ENCODE measurements at places on chromosomes 5 and 9.
A peak's percentile ranks its signal among the peaks of the same experiment; 100 is the strongest.

GRCh38 chr5:117379521-117379920, 804.9 kb upstream of the SEMA6A start:
- no peak for DNase-seq

- DNase-seq, result no peak
These were observed 347.2 kb upstream of the CD180 start for GRCh38 chr5:67543720-67544270.

DNA sequence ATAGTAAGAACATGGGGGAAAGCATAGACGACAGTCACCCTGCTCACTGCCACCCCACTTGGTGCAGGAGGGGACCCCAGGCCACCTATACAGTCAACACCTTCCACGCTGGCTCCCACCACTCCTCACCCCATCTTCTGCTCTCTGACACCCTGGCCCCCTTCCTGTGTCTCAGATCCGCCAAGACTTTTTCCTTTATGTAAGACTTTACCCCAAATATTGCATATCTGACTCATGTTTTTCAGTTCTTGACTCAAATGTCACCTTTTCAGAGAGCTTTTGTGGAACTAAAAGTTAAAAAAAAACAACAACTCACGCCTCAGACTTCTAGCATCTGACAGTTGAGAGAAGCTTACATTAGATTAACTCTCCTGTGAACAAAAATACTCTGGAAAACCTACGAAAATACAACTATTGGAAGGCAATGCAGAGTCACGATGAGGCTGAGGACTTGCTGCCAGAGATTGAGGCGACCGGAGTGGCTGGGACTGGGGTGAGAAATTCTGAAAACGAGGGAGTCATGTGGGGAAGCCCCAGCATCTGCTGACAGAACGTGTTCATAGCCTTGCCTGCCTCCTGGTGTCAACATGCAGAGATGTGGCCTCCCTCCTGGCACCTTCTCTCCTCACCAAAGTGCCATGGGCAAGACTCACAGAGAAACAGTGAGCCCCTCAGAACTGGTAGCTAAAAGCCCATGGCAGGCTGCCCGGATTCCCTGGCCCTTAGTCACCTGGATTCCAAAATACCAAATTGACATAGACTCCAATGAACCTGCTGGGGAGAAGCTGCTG, 22.4 kb upstream of the FCN2 start:
- no peak for DNase-seq

DNA sequence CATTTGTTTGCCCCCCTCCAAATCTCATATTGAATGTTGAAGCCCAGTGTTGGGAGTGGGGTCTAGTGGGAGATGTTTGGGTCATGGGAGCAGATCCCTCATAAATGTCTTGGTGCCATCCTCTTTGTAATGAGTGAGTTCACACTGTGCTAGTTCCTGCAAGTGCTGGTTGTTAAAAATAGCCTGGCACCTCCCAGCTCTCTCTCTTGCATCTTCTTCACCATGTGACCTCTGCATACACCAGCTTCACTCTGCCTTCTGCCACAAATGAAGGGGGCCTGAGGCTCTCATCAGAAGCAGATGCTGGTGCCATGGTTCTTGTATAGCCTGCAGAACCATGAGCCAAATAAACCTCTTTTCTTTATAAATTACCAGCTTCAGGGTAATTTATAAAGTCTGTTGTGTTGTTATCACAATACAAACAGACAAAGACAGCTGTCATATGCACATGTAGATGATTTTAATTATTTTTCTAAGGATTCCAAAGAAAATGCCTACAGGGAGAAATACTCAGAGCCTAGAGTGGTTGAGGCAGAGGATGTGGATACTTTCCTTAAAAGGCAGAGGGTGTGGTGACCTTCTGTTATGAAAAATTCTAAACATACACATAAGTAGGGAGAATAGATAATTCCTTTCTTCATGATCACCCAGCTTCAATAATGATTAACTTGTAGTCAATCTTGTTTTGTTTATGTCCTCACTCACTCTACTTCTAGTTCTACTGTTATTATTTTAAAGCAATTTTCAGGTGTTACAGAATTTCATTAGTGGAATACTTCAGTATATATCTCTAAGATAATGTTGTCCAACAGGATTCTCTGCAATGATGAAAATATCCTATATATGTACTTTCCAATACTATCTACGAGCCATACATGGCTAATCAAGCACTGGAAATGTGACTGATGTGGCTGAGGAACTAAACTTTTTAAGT, 75.1 kb upstream of the RANBP6 start:
- no peak for DNase-seq

- DNase-seq, result no peak
These were observed 182.4 kb downstream of the SEMA5A start for GRCh38 chr5:9363449-9363848.

DNA sequence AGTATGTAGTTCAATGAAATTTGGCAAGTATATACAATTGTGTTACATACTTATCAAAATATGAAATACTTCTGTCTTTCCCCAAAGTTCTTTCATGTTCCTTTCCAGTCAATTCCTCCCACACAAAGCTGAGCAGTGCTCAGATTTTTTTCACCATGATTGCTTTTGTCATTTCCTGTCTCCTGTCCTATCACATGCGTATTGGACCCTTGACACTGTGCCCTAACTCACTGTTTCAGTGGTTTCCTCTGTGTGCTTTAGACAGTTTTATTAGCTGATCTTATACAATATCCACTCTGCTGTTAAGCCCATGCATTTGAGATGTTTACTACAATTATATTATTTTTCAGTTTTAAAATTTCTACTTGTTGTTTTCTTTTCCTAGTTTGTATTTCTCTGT, 463.6 kb upstream of the MEF2C start:
- no peak for DNase-seq

- no peak for DNase-seq
These were observed 5.7 kb downstream of the FYB1 start for GRCh38 chr5:39213447-39214207.

GRCh38 chr9:105510024-105510423, 47.9 kb upstream of the FKTN start:
- no peak for DNase-seq

DNA sequence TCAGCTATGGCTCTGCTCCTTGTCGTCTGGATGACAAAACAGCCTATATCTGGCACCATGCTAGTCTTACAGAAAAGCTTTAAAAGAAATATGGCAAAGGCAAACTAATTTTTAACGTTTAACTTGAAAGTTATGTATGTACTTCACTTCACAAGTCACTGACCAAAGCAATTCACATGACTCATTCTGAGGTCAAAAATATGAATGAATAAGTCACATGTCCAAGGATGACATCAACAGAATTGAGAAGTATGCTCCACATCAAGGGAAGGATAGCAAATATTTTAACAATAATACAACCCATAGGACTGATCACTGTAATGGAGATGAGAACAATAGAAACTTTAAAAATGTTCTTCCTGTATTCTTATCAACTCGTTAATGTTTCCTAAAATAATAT, 1072.6 kb upstream of the NUDT12 start:
- no peak for DNase-seq

DNA sequence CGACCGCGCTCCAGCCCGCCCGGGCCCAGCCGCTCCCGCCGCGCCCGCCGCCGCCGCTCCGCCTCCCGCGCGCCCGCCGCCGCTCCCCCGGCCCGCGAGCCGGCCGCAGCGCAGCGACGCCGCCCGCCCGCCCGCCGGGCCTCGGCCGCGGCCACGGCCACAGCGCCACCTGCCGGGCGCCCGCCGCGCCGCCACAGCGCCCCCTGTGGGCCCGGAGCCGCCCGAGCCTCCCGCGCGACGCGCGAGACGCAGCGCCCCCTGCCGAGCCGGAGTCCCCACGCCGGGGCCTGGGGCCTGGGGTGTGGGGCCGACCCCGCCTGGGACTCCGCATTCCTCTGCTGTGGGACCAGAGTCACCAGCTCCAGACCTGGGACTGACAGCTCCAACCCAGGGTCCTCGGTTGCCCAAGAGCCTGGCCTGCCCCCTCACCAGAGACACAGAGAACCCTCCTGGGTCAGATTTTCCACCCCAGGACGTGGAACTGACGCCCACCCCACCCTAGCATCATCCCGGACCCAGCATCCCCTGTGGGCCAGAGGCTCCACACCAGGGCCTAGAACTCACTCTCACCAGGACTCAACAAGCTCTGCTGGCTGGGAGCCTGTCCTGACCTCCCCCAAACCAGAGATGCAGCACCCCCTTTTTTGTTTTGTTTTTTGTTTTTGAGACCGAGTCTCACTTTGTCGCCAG, at the start of gene RAPGEF1:
RAPGEF1 (minus strand) TSS at position 118 of the 690 bp plus-strand sequence. CDS start 246 bp downstream, outside the sequence.
- DNase-seq, result peak; percentile 72

GRCh38 chr5:180078348-180078747, 6.8 kb upstream of the RNF130 start:
- no peak for DNase-seq

DNA sequence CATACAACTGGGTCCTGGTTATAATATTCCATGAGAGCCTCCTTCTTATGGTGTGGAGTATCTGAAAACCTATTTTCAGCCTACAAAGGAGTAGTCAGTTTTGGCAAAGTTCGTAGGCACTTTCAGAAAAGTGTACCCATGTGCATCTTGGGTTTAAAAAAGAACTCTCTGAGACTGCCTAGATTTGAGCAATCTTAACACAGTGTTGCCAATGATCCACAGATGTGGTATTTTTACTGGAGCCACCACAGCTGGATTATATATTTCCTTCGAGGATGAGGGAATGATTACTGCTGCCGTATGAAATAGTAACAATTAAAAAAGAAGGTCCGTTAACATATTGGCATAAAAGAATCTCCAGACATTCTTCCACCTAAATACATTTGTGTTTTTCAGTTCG, 1.1 kb downstream of the PALM2AKAP2 start:
- no peak for DNase-seq

GRCh38 chr9:37904445-37905130, 661 bp upstream of the SLC25A51 start:
- DNase-seq, result no peak

- DNase-seq, result no peak
These were observed 5.6 kb upstream of the DND1 start for GRCh38 chr5:140678993-140679392.

DNA sequence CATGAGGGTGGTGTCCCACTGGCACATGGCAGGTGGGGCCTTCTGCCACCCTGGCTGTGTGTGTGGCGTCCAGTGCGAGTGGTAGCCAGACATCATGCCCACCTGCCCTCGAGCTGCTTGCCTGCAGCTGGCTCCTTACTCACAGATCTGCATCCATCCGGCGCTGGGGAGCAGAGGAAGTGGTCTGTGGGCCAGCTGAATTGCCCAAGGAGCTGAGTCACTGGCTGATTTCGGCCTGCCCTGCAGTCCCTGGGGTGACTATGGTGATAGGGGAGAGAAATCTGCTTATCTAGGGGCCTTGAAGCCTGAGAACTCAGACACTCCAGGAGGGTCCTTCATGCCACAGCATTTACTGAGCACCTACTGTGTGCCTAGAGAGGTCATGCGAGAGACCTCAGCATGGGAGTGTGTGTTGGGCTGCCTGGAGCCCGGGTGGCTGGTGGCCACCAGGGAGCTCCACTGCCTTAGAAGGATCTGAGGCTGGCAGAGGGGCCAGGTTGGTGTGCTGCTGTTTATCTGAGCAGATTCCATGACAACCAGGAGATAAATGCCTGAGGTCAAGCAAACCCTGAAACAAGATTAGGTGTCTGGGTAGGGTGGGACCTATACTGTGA, 57.1 kb downstream of the SLC22A5 start:
- DNase-seq, result peak; percentile 89

DNA sequence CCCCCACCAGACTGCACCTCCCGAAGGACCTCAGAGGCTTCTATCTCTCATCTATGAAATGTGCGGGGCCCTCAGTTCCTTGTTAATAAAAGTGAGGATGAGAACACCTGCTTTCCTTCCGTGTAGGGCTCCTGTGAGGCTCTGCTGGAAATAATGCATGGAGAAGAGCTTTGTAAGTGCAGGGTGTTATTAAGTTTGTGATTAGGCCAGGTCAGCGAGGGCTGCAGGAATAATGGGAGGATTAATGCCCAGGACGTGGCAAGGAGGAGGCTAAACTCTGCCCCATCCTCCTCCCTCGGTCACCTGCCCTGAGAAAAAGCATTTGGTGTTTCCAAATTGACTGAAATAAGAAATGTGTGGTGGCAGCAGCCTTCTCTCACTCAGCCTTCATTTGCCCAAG, 83.5 kb upstream of the HSPA9 start:
- no peak for DNase-seq

DNA sequence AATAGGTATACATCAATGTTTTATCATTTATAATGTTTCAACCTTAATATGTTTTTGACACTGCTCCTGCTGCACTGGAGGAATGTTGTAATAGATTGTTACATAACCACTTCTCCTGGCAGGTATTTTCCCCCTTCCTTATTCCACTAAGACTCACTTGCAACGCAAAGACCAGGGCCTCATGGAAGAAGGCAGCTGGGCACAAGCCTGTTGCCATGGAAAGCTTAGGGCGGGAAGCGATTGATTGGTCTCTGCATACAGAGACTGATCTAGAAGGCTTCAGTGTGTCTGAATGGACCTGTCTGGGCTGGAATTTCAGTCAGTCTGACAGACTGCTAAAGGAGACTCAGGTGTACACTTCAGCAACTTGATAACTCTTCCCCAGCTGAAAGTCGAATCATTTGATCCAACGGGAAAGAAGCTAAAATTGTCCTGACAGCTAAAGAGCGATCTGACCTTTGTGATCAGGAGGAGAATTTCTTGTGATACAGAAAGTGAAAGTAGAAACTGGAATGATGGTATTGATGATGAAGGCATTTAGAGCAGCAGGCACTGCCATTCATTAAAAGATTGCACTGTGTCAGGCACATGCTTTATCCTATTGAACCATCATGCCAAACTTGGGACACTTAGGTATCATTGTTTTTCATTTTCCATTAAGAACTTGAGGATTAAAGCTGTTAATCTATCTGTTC, 65.1 kb downstream of the GRIA1 start:
- DNase-seq, result no peak

GRCh38 chr5:74257645-74258313, 382.7 kb downstream of the ENC1 start:
- DNase-seq, result no peak

DNA sequence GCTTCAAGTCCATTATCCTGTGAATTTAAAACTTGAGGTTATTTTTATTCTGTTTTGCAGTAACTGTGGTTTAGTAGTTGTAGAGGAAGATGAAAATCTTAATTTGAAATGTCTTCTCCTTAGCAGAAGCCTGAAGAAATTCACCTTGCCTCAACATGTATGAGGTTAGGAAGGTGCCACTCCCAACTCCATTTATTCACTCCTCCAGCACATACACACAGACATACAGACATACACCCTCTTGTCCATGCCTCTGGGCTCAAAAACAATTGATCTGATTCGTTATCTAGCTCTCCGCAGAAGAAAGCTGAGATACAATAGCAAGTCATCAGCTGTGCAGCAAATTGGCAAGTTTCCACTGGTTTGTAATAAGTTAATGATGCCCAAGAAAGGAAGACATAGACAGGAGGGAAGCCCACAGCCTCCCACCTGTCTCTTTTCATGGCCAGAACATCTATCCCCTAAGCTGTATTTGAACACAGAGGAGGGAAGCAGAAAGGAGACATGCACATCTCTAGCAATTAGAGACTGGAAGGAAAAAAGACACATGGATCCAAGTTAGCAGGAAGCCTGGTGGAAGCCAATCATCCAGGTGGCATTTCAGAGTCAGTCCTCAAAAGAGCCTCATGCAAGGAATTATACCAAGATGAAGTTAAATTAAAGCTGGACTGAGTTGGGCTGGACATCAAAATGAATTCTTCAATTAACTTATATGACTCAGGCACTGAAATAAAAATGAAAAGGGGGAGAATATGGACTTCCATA, 257.9 kb downstream of the ASTN2 start:
- DNase-seq, result no peak

- DNase-seq, result no peak
These were observed 22.0 kb downstream of the DDX31 start for GRCh38 chr9:132647806-132648205.

GRCh38 chr5:179512452-179513000, 37.8 kb upstream of the RUFY1 start:
- no peak for DNase-seq

Measured in DND-41 (cell line).